ENCODE measurements at places on chromosomes 13 and 19.

GRCh38 chr19:2476451-2477140 is 669 bp downstream of the GADD45B start:
- DNase-seq = peak; percentile 16

GRCh38 chr19:41821003-41821735 is 23.3 kb downstream of the LYPD4 start:
- DNase-seq = peak; percentile 23

DNA sequence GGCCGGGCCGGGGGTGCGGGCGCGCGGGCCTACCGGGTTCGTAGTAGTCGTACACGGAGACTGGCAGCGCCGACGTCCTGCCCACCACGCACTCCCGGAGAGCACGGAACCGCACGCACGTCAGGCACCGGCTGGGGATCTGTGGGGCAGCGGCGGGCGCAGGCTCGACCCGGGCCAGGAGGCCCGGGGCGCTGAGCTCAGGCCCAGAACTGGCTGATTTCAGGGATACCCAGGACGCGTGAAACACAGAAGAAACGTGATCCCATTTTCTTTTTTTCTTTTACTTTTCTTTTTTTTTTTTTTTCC is 9.0 kb downstream of the F2RL3 start:
- no peak for DNase-seq

DNA sequence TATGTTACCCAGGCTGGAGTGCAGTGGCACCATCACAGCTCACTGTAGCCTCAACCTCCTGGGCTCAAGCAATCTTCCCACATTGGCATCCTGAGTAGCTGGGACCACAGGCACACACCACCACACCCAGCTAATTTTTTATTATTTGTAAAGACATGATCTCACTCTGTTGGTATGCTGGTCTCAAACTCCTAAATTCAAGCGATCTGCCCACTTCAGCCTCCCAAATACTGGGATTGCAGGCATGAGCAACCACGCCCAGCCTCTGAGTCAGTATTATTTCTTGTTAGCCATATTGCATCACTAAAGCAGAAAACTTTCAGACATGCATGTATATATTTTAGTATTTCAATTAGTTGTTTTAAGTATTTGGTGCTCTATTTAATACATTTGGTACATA is 376.4 kb downstream of the GPC6 start:
- DNase-seq = peak; percentile 67

DNA sequence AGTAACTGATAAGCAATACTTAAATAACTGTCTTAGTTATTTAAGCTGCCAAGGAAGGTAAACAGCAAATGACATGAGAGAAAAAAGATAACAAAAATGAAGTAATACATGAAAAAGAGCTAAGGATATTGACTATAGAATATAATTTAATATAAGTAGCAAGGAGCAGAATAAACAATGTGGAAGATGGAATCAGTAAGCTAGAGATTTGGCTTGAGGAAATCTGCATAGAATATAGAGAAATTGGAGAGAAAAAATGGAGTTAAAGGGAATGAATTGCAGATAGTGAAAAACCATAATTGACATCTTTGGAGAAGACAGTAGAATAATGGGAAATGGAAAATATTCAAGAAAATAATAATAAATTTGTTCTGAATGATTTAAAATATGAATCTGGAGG is 127.1 kb downstream of the PDS5B start:
- no peak for DNase-seq

GRCh38 chr13:103142151-103142550 is 75.9 kb upstream of the SLC10A2 start:
- DNase-seq = no peak

- no peak for DNase-seq
Observed at GRCh38 chr13:28356561-28357021, 138.3 kb downstream of the FLT1 start.

DNA sequence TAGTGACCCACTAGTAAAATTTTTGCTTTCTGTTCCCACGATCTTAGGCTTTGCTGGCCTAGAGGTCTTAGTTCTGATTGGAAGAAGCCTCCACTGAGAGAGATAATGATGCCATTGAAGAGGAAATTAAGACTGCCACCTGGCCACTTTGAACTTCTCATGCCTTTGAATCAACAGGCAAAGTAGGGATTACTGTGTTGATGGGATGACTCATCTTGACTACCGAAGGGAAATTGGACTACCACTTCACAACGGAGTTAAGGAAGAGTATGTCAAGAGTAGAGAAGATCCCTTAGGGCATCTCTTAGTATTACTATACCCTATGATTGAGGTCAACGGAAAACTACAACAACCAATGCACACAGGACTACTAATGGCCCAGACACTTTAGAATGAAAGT is 12.7 kb upstream of the FREM2 start:
- DNase-seq = no peak

- no peak for DNase-seq
Observed at GRCh38 chr13:45721203-45721731, 19.1 kb downstream of the CBY2 start.

- DNase-seq = no peak
Observed at GRCh38 chr19:5627395-5627904, 4.6 kb downstream of the SAFB start.

GRCh38 chr13:44052780-44053184 is 173.1 kb downstream of the LACC1 start:
- DNase-seq = peak; percentile 23

DNA sequence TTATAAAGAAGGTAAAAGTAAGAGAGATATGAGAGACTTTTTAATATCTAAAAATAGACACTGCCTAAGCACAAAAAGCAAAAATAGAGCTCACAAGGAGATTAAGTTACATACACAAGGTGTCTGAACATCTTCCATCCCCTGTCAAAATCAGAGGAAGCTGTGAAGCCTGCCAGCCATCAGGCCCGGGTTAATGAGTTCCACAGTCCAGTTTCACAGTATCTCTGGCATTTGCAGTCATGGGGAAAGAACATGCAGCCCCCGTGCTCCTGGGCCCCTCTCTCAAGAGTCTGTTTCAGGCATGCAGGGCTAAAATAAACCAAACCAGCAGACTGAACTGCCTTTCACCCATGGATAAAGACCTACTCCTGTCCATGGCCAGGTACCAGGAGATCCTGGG is 79.2 kb downstream of the TBC1D4 start:
- DNase-seq = no peak

- DNase-seq = peak; percentile 81
Observed at GRCh38 chr19:13986348-13986904, 19.7 kb downstream of the RFX1 start.

- DNase-seq = no peak
Observed at GRCh38 chr19:58450856-58451357, 515 bp upstream of the ZNF324B start.

DNA sequence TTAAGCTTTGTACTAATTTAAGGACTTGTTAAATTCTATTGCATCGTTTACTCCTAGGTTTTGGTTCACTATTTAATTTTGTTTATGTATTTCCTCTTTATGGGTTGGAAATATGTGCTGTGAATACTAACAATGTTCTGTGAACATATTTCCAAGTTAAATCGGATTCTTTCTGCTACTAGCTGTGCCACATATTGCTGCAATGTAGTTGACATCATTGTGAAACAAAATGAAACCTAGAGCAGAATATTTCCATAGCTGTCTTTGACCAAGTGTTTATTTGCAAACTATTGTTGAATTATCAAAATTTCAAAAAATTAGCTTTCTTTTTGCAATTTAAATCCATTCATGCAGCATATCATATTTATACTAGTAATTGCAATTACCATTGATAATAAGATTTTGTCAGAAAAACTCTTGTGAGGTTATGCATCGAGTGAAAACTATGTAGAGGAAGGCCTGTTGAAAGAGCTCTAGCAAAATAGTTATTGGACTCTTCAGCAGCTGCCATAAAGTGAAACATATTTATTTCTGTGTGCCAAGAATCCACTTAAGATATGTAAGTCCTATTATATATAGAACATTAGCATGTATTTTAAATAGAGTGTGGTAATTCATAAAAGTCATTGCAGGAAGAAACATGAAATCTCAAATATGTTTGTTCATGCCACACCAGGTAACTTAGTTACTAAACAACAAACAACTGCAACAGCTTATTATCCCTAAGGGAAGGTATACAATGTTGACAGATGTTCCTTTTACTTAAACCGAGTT is 575.1 kb downstream of the SLITRK6 start:
- DNase-seq = no peak

DNA sequence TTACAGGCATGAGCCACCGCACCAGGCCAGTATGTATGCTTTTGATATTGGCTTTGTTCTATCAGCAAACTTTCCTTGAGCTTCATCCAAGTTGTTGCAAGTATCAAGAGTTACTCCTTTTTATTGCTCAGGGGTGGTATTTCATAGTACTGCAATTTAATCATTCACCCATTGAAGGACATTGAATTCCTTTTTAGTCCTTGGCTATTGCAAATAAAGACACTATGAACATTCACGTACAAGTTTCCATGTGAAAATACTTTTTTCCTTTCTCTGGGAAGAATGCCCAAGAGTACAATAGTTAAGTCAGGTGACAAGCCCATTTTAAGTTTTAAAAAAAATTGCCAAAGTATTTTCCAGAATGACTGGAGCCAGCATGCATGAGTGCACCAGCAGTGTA is 20.4 kb downstream of the CEACAM3 start:
- no peak for DNase-seq

- no peak for DNase-seq
Observed at GRCh38 chr19:2574478-2574931, 98.6 kb downstream of the GADD45B start.

GRCh38 chr19:4326837-4327251 is 11.8 kb downstream of the STAP2 start:
- no peak for DNase-seq

DNA sequence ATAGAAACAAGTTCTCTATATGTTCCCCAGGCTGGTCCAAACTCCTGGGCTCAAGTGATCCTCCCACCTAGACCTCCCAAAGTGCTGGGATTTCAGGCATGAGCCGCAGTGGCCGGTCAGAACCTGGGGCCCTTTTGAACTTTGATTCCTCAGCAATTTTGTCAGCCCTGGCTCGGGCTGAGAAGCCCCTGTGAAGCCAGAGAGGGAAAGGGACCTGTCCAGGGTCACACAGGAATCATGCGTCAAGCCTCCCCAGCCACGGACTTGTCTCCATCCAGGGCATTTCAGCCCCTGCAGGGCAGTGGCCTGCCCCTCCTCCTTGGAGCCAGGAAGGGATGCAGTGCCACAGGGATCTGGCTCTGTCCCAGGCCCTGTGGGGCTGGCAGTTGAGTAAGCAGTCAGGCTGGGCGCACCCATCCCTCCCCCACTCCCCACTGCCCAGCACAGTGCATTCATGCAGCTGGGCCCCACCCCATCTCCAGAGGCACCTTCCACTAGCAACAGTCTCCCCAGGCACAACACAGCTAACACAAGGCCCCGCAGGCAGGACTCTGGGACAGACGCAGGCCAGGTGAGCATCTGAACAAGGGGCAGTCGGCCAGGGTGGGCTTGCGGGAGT is at the start of gene CAPS:
CAPS (plus strand) TSS at position 516 of the 619 bp plus-strand sequence. CDS start 153 bp downstream, outside the sequence.
- DNase-seq = peak; percentile 53

DNA sequence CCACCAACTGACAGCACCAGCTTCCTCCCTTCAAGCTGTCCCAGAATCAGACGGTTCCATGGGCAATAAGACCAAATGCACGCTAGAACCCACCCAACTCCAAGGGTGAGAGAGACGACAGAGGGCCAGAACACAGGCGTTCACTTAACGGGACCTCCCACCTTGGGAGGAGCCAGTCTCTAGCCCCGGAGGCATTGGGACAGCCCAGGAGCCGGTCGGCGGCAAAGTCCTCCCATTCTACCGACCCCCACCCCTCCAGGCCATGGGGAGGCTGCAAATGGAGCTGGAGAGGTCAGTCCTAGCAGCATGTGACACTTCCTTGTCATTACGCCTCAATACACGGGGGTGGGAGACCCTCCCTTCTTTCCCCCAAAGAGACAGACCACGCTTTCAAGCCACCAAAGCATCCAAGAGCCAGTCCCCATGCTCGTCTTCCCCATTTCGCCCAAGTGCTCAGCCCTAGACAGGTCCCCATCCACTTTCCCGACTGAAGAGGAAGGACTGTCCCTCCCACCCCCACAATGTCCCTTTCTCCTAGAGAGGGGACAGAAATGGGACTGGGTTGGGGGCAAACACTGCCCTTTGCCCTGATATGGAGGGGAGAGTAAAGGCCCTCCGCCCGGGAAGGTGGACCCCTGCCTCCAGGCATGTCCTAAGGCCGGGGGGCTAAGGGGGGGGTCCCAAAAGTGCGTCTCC is 964 bp downstream of the KHSRP start:
- DNase-seq = peak; percentile 44

DNA sequence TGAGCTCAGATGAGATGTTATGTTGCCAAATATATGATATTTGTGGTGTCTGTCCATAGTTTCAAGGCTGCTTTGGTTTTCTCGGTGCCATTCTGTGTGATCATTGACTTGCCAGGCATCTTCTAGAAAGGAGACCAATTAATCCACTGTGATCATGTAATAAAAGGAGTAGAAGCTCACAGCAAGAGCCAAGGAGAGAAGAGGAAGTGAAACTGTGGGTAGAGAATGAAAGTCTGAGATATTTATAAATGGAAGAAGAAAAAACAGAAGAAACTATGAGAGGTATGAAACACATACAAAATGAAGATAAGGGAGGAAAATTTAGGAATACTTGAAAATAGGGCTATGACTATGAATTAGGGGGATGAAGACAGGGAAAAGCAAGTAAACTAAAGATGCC is 11.1 kb upstream of the ZNF613 start:
- DNase-seq = no peak

- DNase-seq = no peak
Observed at GRCh38 chr19:18896421-18896841, 473 bp upstream of the CERS1 start.

DNA sequence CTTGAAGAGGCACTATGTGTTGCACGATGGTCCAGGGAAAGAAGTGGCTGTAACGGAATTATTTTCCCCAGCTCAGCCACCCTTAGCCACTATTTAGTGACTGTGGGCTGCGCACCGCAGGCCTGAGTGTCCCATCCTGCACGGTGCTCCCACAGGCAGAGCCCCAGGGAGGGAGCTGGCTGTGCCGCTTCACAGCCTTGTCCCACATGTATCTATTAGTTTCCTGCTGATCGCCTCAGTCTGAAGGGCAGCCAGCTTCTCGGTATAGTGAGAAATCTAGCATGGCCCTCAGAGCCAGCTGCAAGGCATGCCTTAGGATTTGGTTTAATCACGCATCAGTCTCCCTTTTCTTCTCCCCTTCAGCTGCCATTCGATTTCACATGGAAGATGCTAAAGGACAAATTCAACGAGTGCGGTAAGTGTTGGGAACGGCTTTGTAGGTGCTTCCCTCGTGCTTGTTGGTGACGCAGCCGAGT is 15.7 kb downstream of the PRAM1 start:
- DNase-seq = no peak

GRCh38 chr19:10766671-10767201 is 48.9 kb downstream of the DNM2 start:
- peak; percentile 4 for DNase-seq

- DNase-seq = no peak
Observed at GRCh38 chr19:45905011-45905410, 2.6 kb upstream of the MYPOP start.

- DNase-seq = no peak
Observed at GRCh38 chr19:45140533-45140932, 20.2 kb downstream of the NKPD1 start.

- no peak for DNase-seq
Observed at GRCh38 chr19:50514346-50515167, 844 bp upstream of the ASPDH start.

- no peak for DNase-seq
Observed at GRCh38 chr13:22091222-22091970, 420.5 kb downstream of the FGF9 start.

- DNase-seq = no peak
Observed at GRCh38 chr13:27024074-27024461, 147.5 kb downstream of the USP12 start.

- DNase-seq = no peak
Observed at GRCh38 chr19:18190278-18190677, 2.7 kb upstream of the MPV17L2 start.

GRCh38 chr13:78607409-78608251 is 4.3 kb upstream of the POU4F1 start:
- DNase-seq = no peak

Measured in HFFc6 (cell line).